ENCODE measurements at places on chromosomes 6 and 20.

- no peak for DNase-seq
These were observed 7.6 kb downstream of the TFAP2C start for GRCh38 chr20:56636716-56637115.

DNA sequence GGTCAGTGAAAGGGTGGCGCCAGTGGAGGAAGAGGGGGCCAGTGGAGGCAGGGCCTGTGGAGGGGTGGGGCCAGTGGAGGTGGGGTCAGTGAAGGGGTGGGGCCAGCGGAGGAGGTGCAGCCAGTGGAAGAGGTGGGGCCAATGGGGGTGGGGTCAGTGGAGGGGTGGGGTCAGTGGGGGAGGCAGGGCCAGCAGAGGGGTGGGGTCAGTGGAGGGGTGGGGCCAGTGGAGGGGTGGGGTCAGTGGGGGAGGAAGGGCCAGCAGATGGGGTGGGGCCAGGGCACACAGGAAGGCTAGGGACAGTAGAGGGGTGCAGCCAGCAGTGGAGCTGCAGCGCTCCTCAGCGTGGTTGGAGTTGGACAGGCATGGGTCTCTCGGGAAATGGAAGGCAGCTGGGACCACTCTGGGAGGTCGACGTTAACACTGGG is 18.7 kb downstream of the ADRM1 start:
- DNase-seq: no peak

- DNase-seq: no peak
These were observed 29.9 kb downstream of the HS3ST5 start for GRCh38 chr6:114312931-114313330.

- no peak for DNase-seq
These were observed at the start of gene GPSM3 for GRCh38 chr6:32192608-32193039. GPSM3 (minus strand) TSS chr6:32192643; CDS start chr6:32192513, 130 bp downstream.

GRCh38 chr20:13296070-13296469 is 75.0 kb downstream of the ISM1 start:
- DNase-seq: no peak

GRCh38 chr6:167505782-167506181 is 180.9 kb downstream of the TTLL2 start:
- DNase-seq: no peak

DNA sequence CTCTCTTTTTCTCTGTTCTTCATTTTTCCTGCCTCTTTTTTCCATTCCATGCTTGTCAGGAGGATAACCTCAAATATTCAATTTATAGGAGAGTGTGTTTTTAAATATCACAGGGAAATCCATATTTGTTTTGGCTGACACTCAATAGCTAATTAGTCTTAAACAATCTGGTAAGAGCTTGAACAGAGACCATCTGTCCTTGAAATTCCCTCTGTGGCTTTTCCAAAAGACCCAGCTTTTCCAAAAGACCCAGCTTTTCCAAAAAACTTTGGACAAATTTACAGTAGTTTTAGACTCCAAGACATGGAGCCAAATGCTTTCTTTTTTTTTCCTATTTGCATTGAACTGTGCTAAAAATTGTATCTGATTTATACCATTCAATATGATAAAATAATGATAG is 127.4 kb upstream of the FAM83B start:
- no peak for DNase-seq

DNA sequence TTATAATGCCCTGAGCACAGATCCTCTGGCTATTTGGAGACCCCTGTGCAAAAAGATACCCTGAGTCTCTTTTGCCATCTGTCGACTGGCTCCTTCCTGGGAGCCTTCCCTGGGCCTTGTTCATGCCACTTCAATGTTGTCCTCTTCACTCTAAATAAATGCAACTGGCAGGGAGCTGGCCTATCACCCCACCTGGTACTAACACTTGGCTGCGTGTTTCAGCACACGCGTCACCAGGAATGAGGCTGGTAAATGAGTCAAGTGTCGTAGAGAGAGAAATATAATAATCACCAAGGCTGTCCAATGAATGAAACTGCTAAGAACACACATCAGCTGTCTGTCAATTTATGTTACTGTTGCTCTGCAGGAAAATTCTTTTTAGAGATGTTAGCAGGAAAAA is 374.6 kb upstream of the JARID2 start:
- DNase-seq: no peak

DNA sequence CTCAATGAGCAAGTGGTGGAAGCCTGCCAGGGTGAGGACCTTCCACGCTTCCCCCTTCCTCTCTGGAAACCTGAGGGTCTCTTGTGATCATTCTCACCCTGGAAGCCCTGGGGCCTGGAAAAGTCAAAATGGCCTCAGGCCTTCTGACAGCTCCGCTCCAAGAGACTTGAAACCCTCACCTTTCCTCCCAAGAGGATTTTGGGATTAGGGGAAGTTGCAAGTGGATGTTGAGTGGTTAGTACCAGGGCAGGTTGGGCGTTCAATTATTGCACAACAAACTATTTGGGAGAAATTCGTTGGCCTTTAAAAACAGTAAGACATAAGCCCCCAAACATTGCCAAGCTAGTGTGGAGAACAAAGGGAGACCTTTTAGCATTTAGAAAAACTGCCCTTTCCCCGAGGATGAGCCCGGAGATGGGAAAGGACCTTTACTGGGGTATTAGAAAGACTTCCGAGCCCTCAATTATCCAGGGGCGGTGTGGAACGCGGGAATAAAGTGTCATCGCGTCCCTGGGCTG is 4.7 kb downstream of the NKX2-2 start:
- DNase-seq: no peak

DNA sequence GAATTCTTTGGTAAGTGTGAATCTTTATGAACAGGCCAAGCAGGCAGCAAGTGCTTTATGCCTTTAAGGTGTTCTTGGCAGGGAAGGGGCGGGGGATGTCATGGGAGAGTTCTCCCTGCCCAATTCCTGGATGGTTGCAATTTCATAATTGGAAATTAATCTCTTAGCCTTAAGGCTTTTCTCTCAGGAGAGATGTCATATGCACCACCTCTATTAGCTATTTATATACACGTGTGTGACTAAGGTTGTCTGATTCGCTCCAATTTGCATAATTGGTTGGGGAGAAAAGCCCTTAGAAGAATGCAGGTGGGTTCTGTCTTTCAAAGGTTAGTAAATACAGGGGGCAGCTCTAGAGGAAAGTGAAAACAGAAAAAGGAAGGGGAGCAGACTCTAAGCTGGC is 5.2 kb upstream of the ENPP5 start:
- no peak for DNase-seq

DNA sequence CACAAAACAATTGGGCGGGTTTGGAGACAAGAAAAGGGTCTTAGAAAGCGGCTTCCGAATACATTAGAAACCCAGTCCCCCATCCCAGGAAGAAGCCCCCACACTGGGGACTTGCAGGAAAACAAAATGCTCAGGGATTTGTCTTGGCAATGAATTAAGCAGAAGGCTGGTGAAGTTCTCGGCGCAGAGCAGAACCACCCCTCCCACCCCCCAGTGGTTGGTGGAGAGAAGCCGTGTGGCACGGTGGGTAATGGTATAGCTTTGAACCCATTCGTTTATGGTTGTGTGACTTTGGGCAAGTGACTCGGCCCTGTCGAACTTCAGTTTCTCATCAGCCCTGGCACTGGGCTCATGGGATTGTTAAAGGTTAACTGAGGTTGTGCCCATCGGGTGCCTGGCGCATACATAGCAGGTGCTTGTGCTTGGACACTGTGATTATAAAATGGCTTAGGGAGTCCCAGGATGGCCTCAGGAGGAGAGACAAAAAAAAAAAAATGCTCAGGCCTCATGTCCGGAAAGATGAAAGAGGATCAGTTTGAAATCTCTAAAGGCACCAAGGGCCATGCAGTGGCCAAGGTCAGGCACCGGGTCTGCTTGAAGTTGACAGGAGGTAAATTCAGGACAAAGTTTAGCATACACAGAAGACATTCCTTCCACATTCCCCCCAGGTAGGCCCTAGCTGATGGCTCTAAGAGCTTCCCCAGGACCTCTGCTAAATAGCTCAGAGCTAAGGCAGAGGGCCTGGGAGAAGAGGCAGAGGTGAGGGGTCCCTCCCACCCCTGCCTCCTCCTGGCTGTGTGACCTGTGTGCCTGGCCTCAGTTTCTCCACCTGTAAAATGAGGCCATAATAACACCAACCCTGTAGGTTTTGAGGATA is 120.1 kb upstream of the PTPN1 start:
- no peak for DNase-seq

- DNase-seq: no peak
These were observed 4.9 kb upstream of the BIRC7 start for GRCh38 chr20:63230800-63231268.

GRCh38 chr20:20836836-20837235 is 124.4 kb upstream of the RALGAPA2 start:
- DNase-seq: no peak

DNA sequence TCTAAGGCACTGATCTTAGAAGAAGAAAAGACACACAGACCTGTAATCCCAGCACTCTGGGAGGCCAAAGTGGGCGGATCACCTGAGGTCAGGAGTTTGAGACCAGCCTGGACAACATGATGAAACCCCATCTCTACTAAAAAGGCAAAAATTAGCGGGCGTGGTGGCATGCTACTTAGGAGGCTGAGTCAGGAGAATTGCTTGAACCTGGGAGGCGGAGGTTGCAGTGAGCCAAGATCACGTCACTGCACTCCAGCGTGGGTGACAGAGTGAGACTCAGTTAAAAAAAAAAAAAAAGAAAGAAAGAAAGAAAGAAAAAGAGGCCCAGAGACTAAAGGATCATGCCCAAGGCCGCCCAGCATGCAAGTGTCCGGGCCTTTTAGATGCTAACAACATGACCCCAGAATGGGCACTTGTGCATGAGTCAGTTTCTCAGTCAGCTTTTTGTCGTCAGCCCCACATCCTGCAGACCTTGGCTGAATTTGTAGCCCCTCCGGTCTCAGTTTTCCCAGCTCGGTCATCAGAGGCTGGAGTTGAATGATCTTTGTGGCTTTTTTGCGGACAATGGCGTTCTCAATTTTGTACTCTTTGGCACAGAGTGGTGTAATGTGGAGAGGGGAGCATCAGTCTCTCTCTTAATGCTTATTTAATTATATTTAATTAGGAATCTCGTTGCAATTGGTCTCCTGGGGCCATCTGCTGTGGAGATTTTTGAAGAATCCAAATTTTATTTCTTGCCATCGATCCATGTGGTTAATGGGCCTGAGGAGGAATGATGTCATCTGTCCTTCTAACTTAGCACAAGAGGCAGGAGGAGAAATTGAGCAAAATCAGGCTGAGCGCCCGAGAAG is 30.6 kb upstream of the APCDD1L start:
- DNase-seq: no peak

GRCh38 chr6:1336246-1336843 is 24.4 kb downstream of the FOXQ1 start:
- DNase-seq: no peak

GRCh38 chr6:7131390-7131789 is 23.6 kb downstream of the RREB1 start:
- DNase-seq: no peak

- DNase-seq: no peak
These were observed 5.8 kb upstream of the ATXN1 start for GRCh38 chr6:16766836-16767745.

GRCh38 chr6:163877877-163878639 is 463.5 kb downstream of the QKI start:
- DNase-seq: no peak

DNA sequence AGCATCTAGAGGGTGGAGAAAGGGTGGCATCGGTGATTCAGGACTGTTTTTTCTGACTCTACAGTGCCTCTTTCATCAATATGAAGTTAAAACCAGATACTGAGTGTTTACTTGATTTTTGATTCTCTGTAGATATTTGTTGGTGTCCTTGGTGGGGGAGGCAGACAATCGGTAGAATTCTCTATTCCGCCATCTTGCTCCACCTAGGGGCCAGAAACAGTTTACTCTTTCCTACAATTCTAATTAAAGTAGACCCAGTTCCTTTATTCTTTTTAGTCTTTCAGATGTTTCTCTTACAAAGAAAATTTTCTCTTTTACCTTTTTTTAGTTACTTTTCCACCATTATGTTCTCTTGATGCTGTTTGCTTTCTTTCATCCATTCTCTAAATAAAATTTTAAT is 162.1 kb upstream of the RAB32 start:
- no peak for DNase-seq

- no peak for DNase-seq
These were observed 20.4 kb downstream of the IL20RA start for GRCh38 chr6:137024237-137024990.

DNA sequence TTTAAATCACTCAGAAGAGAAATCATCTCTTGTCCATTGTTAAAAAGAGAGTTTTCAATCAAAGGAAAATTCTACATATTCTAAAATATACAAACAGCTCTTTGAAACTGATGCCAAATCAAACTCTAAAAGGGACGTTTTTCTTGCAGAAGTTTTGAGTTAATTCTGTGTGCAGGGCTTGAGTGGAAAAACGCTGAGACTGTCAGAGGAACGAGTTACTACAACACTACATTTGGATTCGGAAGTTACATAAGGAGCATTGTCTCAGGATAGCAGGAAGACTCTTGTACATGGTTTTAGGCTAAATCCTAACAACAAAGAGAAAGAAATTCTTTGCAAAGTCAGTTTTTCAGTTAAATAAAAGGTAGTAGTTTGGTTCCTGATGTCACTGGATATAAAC is 155.7 kb upstream of the SUPT3H start:
- DNase-seq: no peak

DNA sequence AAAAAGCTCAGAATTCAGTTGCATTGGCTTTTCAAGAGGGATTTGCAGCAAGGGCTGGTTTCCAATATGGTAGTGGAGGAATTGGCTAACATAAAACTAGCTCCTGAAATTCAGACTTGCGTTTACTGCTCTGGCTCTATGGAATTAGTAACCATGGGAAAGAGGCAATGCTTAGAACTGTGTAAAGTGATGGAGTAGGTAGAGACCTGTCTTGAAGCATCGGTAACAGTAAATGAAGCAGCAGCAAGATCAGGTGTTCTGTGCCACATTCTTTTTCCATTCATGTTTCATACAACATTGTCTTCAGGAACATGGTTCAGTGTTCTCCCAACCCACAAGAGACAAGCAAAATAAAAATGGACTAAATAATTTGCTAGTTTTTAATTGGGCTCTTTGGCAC is 6.5 kb downstream of the IRF4 start:
- DNase-seq: no peak

GRCh38 chr6:54778731-54779130 is 67.8 kb upstream of the FAM83B start:
- DNase-seq: no peak

DNA sequence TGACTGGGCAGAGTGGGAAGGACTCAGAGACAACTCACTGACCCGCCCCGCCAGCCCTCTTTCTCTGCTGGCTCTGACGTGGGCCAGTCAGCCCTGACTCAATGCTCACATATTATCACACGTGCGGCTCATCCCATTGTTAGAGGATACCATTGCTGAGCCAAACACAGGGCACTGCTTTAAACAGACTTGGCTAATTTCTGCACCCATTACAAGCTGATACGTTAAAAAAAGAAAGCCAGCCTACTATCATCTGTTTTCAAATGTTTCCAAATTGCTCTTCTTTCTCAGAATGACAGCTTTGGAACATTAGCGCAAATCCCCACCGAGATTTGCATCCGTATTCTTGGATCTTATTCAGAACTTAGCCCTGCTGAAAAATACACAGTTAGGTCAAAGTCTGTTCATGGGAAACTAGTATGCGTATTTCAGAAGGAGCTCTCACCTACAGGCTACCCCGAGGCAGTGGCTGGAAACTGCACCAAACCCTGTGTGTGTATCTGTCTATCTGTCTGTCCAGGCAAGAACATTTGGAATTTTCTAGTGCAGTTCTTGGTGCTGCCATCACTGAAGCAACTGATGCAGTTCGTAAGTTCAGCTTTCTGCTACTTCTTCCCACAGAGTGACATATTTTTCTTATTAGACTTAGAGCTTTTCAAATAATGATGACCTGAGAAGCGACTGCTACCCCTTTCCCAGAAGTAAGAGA is 32.8 kb downstream of the RAMACL start:
- no peak for DNase-seq
